NCI-H1092 treated with DMSO at 0.1 percent for 48 hours (cell line): ENCODE measurements at places on chromosomes 6 and 20.

- DNase-seq: no peak
These were observed 86.0 kb downstream of the PTPN1 start for GRCh38 chr20:50595988-50596693.

GRCh38 chr6:14118446-14118845, 874 bp downstream of the CD83 start:
- DNase-seq: no peak

- DNase-seq: no peak
These were observed 2.5 kb downstream of the RIMS1 start for GRCh38 chr6:71888756-71889340.

DNA sequence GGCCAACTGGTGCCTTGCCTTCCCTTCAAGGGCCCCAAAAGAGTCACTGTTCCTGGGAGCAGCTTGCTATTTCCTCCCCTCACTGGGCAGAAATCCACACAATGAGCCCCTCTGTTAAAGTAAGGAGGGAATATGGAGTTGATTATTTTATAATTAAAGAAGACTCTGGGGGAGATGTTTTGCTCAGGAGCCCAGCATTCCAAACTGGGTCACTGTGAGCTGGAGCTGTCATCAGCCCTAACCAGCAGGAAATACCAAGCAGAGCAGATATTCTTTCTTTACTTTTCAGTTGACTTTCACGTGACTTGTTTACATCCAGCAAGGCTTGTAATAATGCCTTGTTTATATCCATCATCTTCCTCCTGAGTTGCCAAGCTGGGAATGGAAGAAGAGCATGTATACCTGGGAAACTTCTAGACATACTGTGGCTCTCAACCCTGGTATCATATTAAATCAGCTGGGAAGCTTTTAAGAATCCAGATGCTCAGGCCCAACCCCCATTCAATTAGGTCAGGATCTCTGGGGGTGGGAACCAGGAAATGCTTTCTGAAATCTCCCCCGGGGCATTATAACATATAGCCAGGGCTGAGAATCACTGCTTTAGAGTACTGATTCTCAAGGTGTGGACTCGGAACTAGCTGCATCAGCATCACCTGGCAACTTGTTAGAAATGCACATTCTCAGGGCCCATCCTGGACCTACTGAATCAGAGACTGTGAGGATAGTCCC, 175.6 kb upstream of the MYLIP start:
- DNase-seq: no peak

- no peak for DNase-seq
These were observed 148.5 kb downstream of the SYNDIG1 start for GRCh38 chr20:24617757-24618450.

DNA sequence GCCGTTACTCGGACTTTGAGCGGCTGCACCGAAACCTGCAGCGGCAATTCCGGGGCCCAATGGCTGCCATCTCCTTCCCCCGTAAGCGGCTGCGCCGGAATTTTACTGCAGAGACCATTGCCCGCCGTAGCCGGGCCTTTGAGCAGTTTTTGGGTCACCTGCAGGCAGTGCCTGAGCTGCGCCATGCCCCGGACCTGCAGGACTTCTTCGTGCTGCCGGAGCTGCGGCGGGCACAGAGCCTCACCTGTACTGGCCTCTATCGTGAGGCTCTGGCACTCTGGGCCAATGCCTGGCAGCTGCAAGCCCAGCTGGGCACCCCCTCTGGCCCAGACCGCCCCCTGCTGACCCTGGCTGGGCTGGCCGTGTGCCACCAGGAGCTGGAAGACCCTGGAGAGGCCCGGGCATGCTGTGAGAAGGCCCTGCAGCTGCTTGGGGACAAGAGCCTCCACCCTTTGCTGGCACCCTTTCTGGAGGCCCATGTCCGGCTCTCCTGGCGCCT, 7.2 kb downstream of the SNX21 start:
- DNase-seq: no peak

DNA sequence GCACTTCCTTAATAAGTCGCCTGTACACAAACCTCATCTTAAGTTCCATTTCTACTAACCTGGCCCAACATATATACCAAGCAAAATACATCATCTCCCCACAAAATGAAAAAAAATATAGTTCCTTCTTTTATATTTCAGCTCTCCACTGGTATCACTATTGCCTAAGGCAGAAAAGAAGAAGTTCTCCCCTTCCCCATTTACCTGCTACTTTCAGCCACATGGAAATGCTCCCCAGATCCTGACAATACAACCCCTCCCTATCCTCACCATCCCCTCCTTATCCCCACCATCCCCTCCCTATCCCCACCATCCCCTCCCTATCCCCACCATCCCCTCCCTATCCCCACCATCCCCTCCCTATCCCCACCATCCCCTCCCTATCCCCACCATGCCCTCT, 175.7 kb downstream of the LINC00237 start:
- DNase-seq: no peak

DNA sequence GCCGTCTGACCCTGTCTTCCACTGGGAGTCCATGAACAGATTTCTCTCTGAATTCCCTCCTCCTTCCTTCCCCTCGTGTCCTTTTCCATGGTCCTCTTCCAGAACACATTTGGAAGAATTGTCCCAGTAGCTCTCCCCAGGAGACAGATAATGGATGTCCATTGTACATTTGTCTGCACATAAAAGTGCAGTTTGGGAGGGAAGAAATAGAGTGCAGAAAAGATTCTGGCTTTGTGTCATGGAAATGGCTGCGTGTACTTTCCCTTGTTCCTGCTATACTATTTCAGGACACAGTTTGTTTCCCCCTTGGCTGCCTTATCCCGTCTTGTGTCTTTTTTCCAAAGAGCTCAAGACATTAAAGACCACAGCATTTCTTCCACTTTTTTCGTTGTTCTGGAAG, 127.6 kb downstream of the SYNDIG1 start:
- no peak for DNase-seq

DNA sequence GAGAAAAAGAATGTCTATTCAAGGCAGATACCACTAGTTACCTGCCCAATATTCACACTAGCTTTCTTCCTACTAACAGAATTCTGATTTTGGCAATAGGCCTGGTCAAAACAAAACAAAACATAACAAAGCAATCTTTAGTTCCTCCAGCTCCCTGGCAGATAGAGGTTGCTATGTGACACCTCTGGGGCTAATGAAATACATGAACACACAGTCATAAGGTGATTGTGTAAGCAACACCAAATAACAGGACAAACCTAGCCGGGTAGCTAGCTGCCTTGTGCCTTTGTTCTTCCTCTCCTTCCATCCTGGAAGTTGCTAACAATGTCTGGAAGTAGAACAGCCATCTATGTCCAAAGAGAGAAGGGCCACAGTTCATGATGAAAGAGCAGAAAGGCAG, 6.0 kb upstream of the HMGN3 start:
- no peak for DNase-seq

- peak; percentile 83 for DNase-seq
These were observed 3.8 kb upstream of the EEF1A2 start for GRCh38 chr20:63502671-63503172.

DNA sequence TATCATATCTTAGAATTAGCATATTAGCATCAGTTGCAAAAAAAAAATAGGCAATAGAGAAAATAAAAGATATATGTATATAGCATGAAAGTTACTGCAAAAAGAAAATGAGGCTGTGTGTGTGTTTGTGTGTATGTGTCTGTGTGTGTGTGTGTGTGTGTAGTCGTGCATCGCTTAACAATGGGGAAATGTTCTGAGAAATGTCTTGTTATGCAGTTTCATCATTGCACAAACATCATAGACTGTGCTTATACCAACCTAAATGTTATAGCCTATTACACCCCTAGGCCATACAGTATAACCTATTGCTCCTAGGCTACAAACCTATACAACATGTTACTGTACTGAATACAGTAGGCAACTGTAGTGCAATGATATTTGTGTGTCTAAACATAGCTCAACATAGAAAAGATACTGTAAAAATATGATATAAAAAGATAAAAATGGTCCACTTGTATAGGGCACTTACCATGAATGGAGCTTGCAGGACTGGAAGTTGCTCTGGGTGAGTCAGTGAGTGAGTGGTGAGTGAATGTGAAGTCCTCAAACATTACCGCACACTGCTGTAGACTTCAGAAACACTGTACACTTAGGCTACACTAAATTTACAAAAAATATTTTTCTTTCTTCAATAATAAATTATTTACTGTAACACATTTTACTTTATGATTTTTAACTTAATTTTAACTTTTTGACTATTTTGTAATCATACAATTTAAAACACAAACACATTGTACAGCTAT, 805.1 kb downstream of the KIF16B start:
- no peak for DNase-seq

GRCh38 chr20:36498386-36499179, 42.7 kb upstream of the MYL9 start:
- DNase-seq: no peak

DNA sequence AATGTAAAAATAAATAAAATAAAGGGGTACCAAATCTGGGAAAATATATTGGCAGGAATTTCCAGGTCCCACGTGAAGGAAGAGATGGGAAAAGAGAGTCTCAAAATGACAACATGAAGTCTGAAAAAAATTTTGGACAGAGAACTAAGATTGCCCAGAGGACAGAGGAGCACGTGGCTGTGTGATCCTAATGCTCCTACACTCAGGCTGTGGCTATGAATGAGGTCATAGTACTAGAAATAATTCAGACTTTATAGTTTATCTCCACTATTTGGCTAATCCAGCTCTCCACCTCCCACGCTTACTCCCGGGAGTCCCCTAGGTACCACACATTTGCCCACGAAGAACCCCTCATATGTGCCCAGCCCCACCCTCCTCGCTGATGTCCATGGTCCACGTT, 42.8 kb upstream of the STMND1 start:
- no peak for DNase-seq

DNA sequence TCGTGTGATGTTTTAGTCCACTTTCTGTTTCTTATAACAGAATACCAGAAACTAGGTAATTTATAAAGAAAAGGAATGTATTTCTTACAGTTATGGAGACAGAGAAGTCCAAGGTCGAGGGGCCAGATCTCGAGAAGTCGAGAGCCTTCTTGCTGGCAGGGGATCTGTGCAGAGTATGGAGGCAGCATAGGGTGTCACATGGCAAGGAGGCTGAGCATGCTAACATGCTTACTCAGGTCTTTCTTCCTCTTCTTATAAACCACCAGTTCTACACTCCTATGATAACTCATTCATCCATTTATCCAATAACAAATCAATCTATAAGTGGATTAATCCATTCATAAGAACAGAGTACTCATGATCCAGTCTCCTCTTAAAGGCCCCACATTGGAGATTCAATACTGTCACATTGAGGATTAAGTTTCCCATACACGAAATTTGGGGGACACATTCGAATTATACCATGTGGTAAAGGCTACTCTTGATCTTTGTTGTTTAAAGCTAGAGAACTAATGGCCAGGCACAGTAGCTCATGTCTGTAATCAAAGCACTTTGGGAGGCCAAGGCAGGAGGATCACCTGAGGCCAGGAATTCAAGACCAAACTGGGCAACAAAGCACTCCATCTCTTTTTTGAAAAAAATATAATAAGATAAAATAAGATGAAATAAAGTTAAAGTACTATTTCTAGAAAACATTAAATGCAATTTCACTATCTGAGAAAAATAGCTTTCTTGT, 2.1 kb downstream of the GOPC start:
- no peak for DNase-seq

- DNase-seq: no peak
These were observed 2.2 kb downstream of the TAF4 start for GRCh38 chr20:62063315-62063980.

DNA sequence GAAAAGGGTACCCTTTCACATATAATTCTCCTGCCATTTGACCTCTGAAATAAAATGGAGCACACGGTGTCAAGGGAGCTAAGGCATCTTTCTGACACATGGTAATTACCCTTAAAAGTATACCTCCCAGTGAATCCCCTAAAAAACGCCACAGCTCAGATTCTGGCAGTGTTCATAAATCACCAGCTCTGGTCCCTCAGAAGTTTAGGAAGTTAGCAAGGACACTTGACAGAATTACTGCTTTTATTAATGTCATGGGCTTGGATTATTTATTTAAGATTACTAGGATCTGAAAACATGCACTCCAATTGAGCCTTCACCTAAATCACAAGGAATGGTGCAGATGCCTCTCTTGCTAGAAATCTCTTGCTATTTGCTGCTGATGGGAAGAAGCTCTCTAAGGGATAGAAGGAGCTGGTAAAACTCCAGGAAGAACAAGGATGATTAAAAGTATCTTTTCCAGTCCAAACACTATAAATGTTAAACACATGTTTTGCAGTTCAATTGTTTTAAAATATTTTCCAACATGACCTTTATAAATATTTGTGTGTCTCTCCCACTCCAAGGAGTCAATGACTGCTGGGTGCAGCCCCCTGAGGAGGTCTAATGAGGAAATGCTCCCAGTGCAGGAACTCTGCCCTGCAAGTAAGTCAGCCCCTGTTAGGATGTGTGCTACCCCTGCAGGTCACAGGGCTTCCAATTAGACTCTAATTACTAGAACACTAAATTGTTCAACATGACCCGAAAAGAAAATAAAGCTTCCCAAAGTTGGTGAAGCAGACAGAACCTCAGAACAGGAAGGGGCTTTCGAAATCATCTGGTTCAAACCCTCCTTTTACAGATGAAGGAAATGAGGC, 230.3 kb downstream of the TFAP2A start:
- DNase-seq: no peak

GRCh38 chr20:50313827-50314677, 123.4 kb downstream of the CEBPB start:
- no peak for DNase-seq

DNA sequence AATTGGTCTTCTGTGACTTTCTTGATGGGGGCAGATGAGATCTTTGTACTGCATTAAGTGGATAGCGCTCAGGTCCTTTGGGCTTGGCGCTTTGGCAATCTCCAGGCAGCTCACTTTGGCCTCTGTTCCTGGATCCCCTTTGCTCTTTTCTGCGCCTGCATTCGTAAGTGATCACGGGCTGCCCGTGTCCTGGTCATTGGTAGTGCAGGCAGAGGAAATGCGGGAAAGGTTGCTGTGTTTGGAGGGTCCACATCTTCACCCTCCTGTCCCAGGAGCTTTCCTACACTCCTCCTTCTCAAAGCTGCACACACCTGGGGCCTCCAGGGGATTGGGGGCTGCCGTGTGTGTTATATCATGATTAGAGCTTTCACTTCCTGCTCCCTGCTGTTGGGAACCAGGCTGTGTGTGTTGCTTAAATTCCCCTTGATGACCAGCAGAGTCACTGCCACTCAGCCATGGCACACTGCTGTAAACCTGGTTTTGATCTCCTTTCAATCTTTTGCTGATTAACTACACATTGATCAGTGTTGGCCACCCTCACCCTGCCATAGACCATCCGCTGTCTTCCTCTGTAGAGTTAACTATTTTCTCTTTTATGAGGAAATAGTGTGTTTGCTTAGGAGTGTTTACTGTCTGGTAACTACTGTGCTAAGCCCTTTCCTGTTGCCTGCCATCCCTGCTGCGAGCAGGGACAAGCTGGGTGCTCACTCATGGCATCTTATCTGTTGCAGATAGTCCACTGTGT, 13.0 kb upstream of the SNHG17 start:
- no peak for DNase-seq

DNA sequence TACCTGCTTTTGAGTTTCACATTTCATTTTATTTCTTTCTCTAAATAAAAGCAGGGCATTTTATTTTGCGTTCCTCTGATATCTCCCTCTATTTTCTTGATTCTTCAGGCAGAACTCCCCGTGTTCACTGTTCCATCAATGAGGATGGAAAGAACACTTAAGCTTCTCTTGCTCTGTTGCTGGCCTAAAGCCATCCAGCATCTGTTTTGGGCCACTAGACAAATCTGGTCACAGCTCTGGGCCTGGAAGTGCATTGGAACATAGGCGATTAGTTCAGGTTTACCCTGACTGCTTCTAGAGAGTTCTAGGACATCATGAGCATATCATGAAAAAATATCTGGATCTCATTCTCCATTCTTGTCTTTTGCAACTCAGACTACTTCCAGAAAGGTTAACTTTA, 611.2 kb downstream of the UTRN start:
- DNase-seq: peak; percentile 28

- no peak for DNase-seq
These were observed 109.8 kb downstream of the CHD6 start for GRCh38 chr20:41508335-41508734.
